ENCODE measurements at places on chromosomes 16 and 17.

- no peak for DNase-seq
Observed at GRCh38 chr16:53414381-53414780, 19.9 kb upstream of the RBL2 start.

- DNase-seq: no peak
Observed at GRCh38 chr16:87160234-87160636, 157.0 kb downstream of the C16orf95 start.

DNA sequence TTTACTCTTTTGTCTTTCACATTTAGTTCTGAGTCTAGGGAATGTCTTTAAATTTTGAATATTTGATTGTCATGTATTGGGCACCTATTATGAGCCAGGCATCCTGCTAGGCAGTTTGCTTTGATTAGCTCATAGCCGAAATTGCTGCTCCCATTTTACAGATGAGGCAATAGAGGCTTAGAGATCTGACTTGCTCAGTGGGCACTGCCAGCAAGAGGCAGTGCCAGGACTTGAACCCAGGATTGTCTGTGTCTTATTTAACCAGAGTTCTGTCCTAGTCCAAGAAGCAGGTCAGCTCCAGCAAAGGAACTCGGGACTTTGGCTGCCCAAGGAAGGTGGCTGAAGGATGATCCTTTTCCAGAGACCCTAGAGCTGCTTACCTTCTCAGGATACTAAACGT lies 24.5 kb downstream of the BEAN1 start:
- DNase-seq: no peak

DNA sequence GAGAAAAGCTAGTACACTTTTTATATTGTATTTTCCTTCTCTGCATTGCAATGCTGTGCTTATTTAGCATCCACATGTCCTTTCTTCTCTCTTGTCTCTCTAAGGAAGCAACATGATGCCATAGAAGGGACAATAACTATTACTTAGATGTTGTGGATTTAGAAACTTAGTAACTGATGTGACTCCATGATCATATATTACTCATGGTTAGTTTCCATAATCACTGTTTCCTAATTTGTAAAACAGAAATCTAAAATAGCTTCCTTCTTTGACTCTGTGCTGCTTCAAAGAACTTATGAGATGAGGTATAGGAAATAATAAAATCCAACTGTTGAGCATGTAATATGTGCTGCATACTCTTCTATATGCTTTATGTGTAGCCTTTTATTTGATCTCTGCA lies 6.6 kb upstream of the ABCA5 start:
- no peak for DNase-seq

GRCh38 chr17:40794466-40794865 lies 5.3 kb downstream of the KRT28 start:
- no peak for DNase-seq

- DNase-seq: no peak
Observed at GRCh38 chr16:70795296-70795912, 5.6 kb downstream of the VAC14 start.

- DNase-seq: no peak
Observed at GRCh38 chr17:73616120-73616872, 27.9 kb downstream of the SDK2 start.

DNA sequence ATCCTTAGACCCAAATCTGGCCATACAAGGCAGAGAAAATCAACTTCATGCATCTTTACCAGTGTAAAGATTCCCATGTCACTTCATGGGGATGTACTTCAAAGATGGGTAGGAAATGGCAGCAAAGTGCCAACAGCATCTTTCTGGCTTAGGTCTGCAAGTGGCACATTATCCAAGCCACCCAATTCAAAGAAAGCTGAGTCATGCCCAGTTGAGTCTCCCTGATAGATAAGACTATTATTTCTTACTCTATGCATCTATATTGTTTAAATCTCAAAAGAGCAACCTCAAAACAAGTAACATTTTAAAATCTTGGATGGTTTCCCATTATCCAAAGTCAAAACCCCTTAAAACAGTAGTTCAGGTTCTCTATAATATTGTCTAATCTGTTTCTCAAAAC lies 61.2 kb upstream of the HSBP1 start:
- no peak for DNase-seq

GRCh38 chr17:28279411-28279810 lies 39.6 kb upstream of the TMEM97 start:
- DNase-seq: no peak

- no peak for DNase-seq
Observed at GRCh38 chr17:21296097-21297025, 11.8 kb downstream of the MAP2K3 start.
